ENCODE measurements at places on chromosomes 1 and 21.

DNA sequence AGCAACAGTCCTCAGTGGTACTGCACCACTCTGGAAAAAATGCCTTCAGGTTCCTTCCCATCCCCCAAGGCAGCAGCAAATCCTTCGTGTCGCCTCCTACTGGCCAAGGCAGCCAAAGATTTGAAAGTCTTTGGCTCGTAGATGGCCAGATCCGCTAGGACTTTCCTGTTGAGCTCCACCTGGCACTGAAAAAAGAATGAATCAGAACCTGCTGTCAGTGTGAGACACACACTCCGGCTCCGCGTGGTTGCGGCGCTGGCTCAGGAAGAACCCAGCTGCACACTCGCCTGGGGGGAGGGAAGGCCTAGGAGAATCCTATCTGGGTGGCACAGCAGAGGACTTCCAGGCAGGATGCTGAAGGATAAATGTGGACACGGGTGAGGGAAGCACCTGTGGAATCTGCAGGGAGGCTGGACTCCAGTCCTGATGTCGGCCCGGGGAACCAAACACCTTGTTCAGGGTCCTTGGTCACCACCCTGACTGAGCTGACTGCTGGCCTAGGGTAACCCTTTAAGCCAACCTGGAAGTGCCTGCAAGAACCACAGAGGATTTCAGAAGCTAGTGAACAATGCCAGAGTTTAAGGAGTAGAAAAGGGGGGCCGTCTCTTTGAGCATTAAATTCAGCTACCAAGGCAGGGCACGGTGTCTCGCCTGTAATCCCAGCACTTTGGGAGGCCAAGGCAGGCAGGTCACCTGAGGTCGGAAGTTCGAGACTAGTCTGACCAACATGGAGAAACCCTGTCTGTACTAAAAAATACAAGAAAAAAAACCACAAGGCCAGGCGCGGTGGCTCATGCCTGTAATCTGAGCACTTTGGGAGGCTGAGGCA lies 3.2 kb upstream of the CCNL2 start:
- no peak for DNase-seq

DNA sequence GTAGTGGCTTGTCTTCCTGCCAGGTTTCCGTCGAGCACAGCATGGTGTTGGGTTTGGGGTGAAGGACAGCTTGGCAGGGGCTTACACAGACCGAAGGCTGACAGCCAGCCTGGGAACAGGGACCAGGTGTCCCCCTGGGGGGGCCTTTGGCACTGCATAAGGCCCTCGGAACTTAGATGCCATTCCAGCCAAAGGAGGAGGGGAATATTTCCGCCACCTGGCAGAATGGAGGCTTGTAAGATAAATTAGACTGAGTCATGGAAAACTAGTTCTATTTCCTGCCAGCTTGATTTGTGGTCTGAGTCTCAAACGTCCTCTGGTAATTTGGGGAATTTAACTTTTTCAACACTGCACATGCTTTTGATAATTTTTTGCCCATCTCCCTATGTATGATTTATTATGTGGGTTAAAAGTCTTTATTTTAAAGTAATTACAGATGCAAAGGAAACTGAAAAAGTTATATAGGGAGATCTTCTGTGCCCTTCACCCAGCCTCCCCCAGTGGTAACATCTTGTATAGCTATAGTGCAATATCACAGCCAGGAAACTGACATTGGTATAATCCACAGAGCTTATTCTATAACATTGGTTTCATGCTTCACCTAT lies 11.5 kb upstream of the TMEM51 start:
- DNase-seq, result no peak

DNA sequence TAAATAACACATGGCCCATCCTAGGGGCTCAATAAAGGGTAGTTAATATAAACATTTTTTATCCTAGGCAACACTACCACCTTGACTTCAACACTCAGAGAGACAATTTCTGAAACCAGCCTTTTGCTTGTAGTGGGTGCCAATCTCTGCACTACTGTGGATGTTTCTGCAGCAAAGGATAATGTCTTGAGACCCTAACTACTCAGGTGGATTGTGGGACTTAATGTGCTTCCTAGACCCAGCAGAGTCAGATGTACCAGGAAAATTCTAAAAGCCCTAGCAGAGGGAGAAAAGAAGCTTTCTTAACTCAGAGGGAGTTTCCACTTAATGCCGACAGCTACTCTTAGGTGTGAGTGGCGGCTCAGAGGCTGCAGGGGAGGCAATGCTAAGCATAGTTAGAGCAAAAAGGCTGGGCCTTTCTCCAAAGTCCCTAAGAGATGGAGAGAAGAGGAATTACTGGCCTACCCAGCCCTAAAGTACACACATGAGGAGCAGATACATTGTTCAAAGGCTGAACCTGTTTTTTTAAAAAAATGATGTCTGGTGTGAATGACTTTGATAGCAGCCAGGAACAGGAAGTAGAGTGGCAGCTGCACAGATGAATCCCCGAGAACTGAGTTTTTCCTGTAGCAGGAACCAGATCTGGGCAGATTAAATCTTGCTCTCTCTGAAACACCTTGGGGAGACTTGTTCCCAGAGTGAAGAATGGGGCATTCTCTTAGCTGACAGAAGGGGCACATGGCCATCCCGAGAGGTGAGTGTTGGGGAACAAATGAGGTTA lies 33.5 kb upstream of the ABCD3 start:
- DNase-seq, result no peak

GRCh38 chr1:38815903-38816627 lies 43.5 kb downstream of the RRAGC start:
- no peak for DNase-seq

DNA sequence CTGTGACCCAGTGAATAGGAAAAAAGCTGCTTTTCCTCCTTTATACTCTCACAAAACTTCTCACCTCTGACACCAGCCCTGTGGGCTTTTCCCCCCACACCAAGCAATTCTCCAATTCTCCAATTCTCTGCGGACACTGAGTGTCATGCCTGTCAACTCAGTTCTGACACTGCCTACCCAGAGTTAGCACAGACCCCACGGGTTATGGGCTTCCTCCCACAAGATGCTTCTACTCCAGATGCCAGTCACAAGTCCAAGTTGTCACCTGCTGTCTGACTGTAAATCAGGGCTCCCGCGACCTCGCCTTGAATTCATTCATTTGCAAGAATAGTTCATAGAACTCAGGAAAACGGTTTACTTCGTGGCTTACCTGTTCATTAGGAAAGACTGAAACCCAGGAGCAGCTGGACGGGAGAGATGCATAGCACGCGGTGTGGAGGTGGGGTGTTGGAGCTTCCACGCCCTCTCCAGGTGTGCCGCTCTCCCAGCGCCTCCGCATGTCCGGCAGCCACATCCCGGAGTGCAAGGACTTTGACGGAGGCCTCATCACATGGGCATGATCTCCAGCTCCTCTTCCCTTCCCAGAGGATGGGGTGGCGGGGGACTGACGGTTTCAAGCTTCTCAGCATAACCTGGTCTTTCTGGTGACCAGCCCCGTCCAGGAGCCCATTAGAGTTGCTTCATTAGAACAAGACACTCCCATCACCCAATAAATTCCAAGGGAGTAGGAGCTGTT lies 154.7 kb downstream of the PGBD5 start:
- DNase-seq, result no peak

GRCh38 chr1:27650539-27651175 lies 15.7 kb upstream of the FGR start:
- no peak for DNase-seq

DNA sequence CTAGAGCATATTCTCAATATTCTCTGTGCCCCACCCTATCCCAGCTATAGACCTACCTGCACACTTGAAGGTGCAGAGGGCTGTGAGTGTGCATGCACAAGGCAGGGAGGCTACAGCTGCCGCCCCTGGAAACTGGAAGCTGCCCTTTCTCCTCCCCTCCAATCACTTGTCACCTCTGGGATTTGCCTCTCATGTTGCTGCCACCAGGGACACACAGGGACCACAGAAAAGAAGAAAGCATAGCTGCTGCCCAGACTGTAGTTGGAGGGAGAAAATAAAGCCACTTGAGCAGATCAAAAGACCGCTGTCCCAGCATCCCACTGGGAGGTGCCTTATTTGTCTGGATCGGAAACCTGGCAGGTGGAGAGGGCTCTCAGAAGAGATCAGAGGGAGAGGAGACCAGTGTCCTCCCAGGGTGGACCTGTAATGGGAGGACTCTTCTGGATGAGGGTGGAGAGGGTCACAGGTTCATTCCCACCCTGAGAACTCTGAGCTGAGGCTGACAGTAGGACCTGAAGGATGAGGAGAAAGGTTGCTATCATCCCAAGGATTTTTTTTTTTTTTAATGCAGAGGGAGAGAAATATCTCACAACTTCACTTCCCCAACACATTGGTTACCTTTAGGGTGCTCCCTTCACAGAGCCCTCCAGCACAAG lies 7.6 kb upstream of the INPP5B start:
- DNase-seq, result no peak

GRCh38 chr1:44808063-44808937 lies at the start of gene BTBD19:
BTBD19 (plus strand) TSS chr1:44808523; CDS start chr1:44808821, 298 bp downstream.
- peak; percentile 72 for DNase-seq

DNA sequence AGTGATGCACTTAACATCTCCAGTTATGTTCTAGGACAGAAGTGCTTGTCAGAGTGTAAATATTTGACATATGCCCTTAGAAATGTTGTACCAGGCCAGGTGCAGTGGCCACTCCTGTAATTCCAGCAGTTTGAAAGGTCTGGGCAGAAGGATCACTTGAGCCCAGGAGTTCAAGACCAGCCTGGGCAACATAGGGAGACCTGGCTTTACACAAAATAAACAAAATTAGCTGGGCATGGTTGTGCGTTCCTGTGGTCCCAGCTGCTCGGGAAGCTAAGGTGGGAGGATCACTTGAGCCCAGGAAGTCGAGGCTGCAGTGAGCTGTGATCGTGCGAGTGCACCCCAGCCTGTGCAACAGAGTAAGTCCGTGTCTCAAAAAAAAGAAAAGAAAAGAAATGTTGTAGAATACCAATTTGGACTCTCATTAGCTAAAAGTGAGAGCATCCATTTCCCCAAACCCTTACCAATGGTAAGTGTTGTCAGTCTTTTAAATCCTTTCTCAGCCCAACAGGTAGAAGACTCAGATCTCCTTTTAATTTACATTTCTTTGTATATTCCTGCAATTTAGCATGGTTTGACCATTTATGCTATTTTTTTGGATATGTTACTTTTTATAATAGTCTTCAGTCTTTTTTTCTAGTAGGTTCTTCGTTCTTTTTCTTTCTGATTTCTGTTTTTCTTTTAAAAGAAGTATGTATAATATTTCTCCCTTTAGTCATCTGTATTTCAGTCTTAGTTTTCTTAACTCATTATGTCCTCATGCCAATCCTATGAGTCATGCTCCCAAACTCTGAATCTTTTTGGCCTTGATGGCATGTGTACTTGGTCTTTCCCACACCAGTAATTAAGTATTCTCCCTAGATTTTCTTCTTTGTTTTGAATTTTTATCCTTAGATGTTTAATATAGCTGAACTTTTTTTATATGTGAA lies 74.4 kb downstream of the CAMTA1 start:
- no peak for DNase-seq

DNA sequence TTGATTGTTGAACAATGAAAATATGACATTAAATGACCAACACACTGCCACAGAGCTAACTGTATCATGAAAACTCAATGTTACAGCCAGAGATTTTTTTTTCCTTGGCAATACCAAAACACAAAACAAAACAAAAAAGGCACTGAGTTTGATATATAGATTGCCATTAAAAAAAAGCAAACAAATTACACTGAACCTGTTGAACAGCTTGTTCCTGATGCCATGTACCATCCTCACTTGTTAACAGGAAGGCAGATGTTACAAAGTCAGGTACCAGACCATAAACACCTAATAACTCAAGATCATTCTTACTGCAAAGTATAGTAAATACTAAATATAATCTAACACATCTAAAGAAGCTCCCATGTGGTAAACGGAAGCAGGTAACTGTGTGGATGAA lies 75.2 kb downstream of the ZNF644 start:
- DNase-seq, result no peak

GRCh38 chr21:42685036-42685435 lies 31.6 kb downstream of the PDE9A start:
- no peak for DNase-seq

DNA sequence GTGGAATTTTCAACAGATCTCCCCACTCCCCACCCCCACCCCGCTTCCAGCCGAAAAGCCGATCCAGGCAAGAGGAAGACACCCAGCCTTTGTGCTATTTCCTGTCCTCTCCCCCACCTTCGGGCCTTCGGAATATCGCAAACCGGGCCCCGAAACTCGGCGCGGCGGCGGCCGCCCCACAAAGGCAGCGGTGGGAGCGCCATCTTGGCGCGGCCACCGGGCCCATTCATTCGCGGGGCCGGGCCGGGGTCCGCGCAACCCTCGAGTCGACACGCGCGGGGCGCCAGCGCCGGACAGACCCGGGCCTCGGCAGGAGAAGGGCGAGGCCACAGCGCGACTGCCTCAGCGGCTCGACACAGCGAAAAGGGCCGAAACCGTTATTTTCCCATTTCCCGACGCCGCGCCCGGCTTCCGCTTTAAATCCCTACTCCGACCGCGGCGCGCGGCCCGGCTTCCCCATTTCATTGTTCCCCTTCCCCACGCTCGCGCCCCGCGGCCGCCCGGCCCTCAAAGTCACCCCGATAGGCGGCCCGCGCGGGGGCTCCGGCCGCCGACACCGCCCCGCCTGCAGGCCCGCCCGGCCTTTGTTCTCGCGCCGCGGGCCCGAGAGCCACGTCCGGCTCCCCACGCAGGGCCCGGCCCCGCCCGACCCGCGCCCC lies 911 bp downstream of the GNB1 start:
- DNase-seq, result peak; percentile 62

GRCh38 chr1:52192436-52192835 lies 50.5 kb downstream of the ZFYVE9 start:
- no peak for DNase-seq

GRCh38 chr1:43414634-43415223 lies 25.0 kb downstream of the SZT2 start:
- DNase-seq, result no peak

DNA sequence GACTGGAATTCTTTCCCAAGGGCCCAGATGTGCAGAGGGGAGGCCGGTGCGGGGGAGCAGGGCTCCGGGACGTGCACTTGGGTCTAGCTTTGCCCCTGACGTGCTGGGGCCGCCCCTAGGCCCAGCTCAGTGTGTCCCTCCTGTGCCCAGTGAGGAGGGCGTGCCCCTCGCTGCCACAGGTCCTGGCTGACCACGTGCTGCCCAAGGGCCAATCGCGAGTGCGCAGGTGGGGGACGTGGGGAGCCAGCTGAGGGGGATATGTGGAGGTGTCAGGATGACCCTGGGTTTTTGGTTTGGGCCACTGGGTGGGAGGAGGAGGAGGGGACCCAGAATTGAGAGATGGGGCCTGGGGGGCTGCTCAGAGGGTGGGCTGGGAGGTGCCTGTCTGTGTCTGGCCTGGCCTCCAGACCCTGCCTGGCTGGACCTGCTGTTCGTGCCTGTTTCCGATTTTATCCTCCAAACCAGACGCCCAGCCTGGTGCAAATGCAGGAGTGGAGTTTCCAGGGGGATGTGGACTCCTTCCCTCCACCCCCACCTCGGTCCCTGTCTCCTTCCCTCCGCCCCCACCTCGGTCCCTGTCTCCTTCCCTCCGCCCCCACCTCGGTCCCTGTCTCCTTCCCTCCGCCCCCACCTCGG lies 6.1 kb upstream of the RNF223 start:
- peak; percentile 58 for DNase-seq

- no peak for DNase-seq
These were observed 195.7 kb downstream of the GPATCH2 start for GRCh38 chr1:217435204-217435603.

GRCh38 chr1:218361298-218362065 lies 16.3 kb downstream of the TGFB2 start:
- no peak for DNase-seq
